Cerebellum (tissue), 4 donors: ENCODE measurements at places on chromosomes 1 and 21.

DNA sequence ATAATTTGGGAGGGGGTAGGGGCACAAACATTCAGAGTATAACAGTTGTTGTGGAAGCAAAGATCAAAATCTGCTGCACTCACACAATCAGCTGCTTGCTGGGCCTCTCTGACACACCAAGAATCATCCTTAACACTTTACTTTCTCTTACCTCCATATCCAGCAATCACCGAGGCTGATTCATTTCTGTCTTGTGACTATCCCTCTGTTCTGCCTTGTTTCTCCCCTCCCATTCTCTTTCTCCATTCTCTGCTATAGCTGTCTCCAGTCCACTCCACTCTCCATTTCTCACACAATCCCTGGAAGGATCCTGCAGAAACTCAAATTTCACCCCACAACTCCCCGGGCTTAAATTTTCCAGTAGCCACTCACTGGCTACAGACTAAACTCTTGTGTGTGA lies 91.8 kb upstream of the NGF start:
- DNase-seq, result no peak

DNA sequence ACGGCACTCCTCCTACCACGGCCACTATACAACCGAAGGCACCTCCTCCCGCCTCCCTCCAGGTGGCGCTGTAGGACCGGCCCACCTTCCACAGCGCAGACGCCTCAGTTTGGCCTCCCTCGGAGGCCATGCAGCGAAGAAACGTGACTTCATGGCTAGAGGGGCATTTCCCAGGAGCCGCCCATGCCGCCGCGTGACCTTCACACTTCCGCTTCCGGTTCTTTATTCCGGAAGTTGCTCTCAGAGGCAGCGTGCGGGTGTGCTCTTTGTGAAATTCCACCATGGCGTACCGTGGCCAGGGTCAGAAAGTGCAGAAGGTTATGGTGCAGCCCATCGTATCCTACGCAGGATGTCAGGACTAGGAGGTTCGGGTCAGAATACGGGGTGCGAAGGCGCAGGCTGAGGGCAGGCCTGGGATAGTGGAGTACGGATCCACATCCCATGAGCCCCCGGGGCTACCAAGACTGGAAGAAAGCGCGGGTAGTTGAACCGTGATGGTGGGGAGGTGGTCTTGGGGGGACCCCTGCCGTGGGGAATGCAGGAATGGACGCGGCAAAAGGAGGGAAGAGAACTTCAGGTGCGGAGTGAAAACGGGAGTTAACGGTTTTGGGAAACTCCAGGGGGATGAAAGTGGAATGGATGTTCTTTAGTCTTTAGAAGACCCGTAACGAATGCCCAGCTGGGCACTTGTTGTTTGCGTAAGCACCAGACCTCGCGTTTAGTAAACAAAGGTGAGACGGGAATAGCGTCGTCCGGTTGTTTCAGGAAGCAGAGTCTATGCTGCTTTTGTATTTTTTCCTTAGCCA lies at the start of gene SNRPE:
TSS of gene SNRPE (plus strand) at position 221 of the 806 bp plus-strand sequence. CDS start at position 282, 61 bp downstream.
- DNase-seq, result peak; percentile 98

GRCh38 chr1:209736490-209737117 lies 19.2 kb upstream of the TRAF3IP3 start:
- DNase-seq, result no peak

DNA sequence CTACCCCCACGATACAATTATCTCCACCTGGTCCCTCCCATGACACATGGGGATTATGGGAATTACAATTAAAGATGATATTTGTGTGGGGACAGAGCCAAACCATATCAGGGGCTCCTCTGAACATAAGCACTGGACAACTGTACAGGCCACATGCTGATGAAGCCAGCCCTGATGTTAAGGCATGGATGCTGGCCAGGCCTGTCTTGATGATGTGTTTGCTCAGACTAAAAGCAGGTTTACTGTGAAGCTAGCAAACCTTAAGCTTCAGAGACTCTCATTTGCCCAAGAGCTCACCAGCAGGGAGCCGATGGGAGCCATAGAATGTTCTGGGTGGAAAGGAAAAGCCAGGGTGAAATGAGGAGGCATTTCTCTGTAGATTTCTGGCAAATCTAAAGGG lies 135.3 kb upstream of the KCNK1 start:
- DNase-seq, result no peak

DNA sequence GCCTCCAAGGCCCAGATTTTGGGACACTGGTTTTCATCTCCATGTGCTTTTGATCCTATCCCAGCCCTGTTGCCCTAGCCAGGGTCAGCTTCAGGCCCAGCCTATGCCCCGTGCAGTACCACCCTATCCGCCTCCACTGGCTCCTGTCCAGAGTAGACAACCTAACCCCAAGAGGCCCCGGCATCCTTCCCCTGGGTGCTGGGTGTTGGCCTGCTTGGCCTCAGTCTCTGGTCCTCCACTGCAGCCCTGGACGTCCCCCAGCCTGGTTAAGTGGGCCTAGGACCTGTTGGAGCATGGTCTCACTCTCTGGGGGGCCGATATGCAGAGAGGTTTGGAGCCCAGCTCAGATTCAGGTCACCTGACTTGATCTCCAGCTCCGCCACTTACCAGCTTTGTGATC lies 1.6 kb downstream of the CSF3R start:
- DNase-seq, result no peak

- DNase-seq, result no peak
Observed at GRCh38 chr1:81802707-81803430, 2.1 kb downstream of the ADGRL2 start.

GRCh38 chr1:914131-914890 lies 9.4 kb upstream of the SAMD11 start:
- no peak for DNase-seq

DNA sequence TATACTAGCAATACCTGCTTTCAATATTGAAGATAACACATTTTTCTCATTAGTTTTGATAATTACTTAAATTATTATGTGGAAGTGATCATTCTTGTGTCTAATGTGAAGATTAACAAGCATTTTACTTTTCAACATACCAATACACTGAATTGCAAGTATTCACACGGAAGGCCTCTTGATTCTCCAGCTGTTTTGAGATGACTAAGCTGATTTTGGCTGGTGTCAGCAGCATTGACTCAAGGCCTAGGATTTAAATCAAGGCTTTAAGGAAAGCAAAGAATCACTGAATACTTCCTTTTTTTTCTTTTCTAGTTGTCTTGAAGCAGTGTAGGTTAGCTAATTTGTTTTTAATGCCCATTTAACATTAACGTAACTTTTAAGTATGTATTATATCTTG lies 373.7 kb downstream of the SRGAP2C start:
- DNase-seq, result no peak

- DNase-seq, result no peak
Observed at GRCh38 chr1:31866450-31867032, 50.7 kb upstream of the SPOCD1 start.

GRCh38 chr1:33378976-33379375 lies 51.9 kb downstream of the PHC2 start:
- DNase-seq, result no peak

DNA sequence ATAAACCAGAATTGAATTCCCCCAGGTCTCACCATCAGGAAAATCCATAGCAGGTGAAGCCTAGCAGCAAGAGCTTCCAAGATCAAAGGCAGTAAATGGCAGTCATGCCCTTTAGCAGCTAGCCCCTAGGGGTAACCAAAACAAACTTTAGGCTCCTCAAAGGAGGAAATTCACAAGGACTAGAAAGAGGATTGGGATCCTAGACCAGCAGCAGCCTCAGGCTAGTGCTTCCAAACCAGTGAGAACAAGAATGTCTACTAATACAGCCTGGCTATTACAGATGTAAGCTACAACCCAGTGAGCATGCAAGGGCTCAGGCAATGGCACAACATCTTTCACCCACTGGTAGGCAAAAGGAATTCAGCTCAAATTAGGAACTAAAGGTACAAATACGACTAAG lies 11.1 kb upstream of the RIMKLA start:
- no peak for DNase-seq

GRCh38 chr1:215681041-215681440 lies 113.9 kb downstream of the KCTD3 start:
- no peak for DNase-seq

DNA sequence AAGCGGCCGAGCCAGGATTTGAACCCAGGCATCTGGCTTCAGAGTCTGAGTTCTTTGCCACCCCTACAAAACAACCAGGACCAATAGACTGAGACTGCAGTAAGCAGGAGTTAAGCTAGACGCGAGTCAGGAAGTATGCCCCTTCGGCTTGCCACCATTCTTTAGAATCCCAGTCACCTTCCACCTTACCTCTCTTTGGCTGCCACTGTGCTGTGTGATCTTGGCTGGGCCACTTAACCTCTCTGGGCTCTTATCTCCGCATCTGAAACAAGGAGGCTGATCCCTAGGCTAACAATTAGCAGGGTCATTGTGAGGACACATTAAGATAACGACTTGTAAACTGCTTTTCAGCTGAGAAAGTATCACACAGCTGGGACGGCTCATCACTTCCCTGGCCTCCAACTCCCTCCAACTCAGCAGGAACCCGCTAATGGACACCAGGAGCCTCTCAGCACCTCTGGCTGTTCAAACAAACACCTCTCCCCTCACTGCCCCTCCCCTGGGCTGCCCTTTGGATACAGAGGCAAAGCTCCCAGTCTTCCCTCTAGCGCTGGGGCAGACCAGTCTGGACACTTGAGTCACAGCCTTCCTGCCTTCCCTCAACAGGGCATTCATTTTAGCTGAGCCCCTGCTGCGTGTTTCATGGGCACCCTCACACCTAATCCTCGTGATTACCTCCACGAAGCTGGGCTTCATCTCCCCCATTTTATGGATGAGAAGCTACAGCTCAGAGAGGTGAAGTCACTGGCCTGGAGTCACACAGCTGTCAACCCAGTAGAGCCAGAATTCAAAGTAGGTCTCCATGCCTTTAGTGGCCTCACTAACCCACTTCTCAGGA lies 83.2 kb downstream of the CAMK2N1 start:
- DNase-seq, result no peak

GRCh38 chr1:203771901-203772301 lies 6.9 kb downstream of the LAX1 start:
- DNase-seq, result peak; percentile 44

DNA sequence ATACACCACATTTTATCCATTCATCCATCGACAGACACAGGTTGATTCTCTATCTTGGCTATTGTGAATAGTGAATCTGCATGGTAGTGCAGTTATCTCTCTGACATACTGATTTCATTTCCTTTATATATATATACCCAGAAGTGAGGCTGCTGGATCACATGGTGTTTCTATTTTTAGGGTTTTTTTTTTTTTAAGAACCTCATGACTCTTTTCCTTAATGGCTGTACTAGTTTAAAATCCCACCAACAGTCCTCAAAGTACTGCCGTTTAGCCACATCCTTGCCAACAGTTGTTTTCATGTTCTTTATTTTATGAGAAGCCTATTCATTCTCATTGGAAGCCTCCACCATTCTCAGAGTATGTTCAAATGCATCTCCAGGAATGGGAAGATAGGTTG lies 258.7 kb upstream of the SNX7 start:
- no peak for DNase-seq

- no peak for DNase-seq
Observed at GRCh38 chr1:200866521-200866920, 6.3 kb upstream of the GPR25 start.

DNA sequence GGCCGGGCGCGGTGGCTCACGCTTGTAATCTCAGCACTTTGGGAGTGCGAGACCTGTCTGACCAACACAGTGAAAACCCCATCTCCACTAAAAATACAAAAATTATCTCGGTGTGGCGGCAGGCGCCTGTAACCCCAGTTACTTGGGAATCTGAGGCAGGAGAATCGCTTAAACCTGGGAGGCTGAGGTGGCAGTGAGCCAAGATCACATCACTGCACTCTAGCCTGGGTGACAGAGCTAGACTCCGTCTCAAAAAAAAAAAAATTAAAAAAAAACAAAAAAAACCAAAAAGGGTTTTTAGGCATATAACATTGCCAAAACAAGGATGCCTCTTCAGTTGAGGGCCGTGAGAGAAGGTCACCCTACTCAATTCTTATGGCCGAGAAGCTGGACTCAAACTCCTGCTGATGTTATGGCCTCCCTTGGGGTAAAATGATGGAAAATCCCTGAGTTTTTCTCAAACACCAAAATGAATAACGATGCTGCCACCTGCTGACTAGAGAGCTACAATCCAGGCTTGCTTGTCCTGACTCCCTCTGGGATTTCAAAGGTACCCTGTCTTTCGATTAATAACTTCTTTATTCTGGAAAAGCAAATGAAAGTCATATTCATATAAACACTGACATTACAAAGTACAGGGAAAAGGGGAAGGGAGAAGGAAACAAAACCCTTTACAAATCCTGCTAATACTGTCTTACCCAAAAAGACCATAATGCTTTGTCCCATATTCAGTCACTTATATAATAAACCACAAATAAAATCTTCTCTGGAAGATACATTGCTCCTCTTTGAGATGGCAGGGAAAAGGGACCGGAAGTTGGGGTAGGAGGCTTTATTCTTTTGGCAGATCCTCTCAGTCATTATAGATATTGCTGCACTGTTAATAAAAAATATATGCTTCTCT lies 10.7 kb downstream of the RAB42 start:
- peak; percentile 69 for DNase-seq

DNA sequence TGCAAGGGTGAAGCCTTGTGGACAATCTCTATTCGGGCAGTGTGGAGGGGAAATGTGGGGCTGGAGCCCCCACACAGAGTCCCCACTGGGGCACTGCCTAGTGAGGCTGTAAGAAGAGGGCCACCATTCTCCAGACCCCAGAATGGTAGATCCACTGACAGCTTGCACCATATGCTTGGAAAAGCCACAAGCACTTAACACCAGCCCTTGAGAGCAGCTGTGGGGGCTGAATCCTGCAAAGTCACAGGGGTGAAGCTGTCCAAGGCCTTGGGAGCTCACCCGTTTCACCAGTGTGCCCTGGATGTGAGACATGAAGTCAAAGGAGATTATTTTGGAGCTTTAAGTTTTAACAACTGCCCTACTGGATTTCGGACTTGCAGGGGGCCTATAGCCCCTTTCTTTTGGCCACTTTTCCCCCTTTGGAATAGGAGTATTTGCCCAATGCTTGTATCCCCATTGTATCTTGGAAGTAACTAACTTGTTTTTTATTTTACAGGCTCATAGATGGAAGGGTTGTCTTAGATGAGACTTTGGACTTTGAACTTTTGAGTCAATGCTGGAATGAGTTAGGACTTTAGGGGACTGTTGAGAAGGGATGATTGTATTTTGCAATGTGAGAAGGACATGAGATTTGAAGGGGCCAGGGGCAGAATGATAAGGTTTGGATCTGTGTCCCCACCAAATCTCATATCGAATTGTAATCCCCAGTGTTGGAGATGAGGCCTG lies 16.3 kb upstream of the COL6A1 start:
- no peak for DNase-seq

DNA sequence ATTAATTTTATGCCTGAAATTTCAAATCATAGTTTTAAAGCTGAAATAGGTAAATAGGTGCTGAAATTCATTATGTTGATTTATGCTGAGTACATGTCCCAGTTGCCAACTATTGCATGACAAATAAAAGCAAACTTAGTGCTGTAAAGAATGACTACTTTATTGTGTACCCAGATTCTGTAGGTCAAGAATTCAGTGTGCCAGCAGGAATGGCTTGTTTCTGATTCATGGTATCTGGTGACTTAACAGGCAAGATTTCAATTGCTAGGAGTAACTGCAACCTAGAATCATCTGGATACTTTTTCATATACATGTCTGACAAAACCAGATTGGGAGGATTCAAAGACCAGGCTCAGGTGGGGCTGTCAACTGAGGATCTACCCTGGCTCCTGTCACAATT lies 678.4 kb upstream of the ADAMTS5 start:
- no peak for DNase-seq

GRCh38 chr1:115814685-115815398 lies 26.1 kb downstream of the NHLH2 start:
- DNase-seq, result no peak
